ENCODE measurements at places on chromosomes 7 and 10.

DNA sequence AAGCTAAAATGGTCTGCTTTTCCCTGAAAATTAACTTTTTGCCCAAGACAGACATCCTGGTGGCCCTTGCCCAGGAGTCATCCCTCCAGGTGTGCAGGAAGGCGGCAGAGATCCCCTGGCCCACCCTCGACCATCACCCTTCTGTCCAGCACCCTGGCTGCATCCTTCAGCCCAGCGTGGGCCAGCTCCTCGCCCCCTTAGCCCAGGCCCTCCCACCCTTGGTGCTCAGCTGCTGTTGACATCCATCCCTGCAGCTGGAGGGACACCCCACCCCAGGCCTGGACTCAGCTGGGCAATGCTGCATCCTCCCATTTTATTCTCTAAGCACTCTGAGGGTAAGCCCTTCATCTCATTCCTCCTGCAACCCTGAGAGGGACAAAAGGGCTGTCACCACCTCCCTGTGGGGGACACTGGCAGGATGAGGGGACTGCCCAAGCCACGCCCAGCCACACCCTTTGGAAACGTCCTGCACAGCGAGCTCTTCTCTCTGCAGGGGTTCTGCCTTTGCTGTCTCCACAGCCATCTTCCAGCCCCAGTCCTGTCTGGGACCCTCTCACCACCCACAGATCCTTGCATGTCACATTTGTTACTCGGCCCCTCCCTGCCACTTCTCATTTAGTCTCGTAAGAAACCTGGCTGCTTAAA lies 30.7 kb downstream of the EN2 start:
- DNase-seq, result no peak

GRCh38 chr10:4867109-4867519 lies 41.1 kb downstream of the AKR1E2 start:
- DNase-seq, result no peak

- DNase-seq, result no peak
Observed at GRCh38 chr10:129136074-129136473, 331.0 kb upstream of the MGMT start.

DNA sequence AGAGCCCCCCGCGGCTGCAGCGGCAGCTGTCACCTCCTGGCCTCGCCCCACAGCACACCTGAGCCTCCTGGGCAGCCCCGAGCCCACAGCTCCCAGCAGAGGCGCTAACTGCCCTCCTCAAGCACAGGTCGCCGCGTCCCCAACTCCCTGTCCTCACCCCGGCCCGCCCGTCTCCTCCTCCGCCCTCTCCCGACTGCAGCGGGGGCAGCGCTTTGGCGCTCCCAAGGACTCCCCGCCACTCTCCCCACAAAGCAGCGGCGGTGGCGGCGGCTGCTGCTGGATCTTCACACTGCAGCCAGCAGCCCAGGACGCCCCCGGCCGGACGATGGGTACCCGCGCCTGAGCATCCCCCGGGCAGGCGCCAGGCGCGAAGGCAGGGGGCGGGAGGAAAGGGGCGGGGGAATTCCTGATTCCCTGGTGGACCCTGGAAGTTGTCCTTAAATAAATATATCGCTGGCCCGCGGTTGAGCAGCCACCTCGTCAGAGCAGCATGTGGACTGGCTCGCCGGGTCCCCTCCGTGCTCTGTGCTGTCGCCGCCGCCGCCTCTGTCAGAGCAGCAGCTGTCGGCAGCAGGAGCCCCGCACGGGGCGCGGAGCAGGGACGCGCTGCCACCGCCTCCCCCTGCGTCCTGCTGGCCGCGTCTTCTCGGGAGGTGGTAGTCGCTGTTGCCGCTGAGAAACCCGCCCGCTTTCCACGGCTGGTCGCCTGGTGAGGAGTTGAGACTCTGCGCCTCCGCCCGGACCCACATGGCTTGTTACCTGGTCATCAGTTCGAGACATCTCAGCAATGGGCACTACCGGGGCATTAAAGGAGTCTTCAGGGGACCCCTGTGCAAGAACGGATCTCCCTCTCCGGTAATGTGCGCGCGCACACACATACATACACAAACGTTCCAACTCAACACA lies at the start of gene ZNF804B:
Gene ZNF804B (plus strand): TSS at position 471 of the 906 bp plus-strand sequence. CDS start 277 bp downstream, at position 748.
- DNase-seq, result no peak

- no peak for DNase-seq
Observed at GRCh38 chr7:15682111-15682510, 4.4 kb downstream of the MEOX2 start.

DNA sequence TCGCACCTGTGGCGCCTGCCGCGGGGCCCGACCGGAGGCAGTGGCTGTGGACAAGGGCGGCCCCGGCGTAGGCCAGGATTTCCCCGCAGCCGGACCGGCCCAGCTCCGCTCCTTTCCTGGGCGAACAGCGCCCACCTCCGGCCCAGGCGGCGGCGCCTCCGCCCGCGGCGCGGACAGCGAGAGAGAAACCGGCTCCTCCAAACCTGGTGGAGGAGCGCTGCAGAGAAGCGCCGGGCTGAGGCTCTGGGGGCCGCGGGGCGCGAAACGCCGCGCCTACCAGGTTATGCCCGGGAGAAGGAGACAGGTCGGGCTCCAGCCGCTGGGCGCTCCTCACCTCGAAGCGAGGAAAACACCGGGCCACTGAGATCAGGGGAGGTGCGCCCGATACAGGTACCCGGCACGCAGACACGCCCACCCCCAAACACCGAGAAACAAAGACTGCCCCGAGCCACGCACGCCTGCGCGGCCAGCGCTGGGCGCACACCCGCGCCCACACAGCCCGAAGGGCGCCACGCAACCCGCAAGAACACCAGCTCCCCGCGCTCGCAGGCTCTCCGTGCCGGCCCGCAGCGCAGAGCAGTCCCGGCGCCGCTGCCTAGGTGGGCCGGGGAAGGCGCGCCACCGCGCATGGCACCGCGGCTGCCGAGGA lies 3.3 kb downstream of the GRID1 start:
- DNase-seq, result no peak

DNA sequence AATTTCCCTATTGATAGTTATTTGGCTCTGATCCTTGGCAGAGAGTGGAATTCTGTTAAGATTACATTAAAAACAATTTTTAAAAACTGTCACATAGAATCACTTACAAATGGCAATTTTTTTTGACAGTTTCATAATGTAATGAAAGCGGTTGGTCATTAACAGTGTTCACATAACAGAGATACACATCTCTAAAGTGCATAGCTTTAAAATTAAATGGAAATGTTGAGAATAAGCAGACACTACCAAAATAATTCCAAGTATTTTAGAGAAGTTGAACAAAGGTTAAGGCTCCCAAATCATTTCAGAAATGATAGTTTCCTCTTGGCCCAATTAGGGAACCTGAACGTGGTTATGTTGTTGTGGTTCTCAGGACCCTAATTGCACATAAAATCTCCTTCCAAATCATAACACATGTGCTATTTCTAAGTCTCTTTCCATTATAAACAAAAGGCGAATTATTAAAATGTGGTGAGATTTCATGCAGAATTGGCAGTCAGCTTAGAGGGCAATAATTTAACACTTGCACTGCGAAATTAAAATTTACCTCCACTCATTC lies 528.9 kb upstream of the FZD8 start:
- DNase-seq, result no peak

GRCh38 chr7:66256281-66256680 lies 51.1 kb downstream of the TPST1 start:
- no peak for DNase-seq

- no peak for DNase-seq
Observed at GRCh38 chr10:118259288-118259906, 82.7 kb downstream of the FAM204A start.

DNA sequence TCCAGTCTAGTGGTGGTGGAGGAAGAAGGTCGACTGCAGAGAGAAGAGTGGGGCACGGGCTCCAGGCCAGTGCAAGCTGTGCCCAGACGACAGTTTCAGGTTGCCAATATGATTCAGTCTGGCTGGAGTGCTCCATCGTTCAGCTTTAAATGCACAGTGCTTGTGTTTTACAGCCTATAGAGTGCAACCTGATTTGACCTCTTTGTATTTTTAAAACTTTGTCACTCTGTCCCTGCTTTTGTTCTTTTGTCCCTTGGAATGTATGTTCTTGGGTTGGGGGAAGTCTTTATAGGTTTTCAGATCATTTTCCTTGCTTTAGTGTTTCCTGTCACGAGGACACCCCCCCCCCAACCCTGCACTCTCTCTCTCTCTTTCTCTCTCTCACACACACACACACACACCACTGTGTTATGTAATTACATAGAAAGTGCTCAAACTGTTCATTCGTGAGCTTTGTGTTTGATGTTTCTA lies 198.0 kb downstream of the CAMK1D start:
- DNase-seq, result no peak

GRCh38 chr7:154306036-154306435 lies 253.8 kb downstream of the DPP6 start:
- DNase-seq, result no peak

DNA sequence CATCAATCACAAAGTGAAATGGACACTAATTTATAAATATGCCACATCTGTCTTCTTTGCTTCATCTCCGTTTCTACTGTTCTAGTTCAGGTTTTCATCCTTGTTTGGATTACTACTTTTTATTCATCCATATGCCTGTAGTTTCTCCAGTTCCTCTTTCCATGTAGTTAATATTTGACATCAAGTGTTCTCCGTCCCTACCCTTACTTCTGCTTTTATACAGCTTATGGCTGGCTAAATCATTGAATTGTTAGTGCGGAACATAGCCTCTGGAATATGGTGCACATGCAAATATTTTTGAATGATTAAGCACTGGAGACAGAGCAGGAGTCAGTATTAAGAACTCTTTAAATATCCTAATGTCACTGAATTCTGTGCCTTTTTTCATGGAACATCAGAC lies 230.0 kb upstream of the PPP1R3A start:
- DNase-seq, result no peak

DNA sequence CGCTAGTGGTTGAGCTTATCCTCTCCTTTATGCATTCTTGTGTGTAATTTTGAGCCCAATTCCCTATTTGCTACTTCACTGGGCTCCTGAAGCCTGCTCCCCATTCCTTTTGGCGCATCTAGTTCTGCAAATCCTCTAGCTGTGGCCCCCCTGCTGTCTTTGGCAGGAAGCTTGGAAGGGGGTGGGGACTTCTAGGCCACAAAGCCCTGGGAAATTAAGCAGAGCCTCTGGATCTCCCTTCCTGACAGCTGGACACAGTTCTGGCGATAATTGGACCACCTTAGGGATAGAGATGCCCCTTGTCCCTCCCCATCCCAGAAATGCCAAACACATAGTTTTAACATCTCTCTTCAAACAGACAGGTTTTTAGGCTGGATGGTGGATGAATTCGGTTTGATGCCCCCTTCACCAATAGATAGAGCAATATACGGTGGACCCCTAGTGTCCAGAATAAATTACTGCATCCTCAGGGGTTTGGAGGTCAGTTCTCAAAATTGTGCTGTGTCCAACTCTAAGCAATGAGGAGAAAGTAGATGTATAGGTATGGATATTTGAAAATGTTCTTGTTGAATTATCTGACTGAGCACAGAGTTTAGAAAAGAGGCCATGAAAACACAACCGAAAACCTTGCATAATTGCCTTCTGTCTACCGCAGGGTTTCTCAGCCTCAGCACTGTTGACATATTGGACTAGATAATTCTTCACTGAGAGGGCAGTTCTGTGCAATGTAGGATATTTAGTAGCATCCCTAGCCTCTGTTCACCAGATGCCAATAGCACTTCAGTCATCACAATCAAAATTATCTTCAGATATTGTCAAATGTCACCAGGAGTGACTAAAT lies 75.5 kb downstream of the PAPSS2 start:
- no peak for DNase-seq

GRCh38 chr7:136923111-136923667 lies 54.7 kb downstream of the CHRM2 start:
- no peak for DNase-seq

GRCh38 chr10:58299580-58299979 lies 30.6 kb downstream of the CISD1 start:
- peak; percentile 47 for DNase-seq

DNA sequence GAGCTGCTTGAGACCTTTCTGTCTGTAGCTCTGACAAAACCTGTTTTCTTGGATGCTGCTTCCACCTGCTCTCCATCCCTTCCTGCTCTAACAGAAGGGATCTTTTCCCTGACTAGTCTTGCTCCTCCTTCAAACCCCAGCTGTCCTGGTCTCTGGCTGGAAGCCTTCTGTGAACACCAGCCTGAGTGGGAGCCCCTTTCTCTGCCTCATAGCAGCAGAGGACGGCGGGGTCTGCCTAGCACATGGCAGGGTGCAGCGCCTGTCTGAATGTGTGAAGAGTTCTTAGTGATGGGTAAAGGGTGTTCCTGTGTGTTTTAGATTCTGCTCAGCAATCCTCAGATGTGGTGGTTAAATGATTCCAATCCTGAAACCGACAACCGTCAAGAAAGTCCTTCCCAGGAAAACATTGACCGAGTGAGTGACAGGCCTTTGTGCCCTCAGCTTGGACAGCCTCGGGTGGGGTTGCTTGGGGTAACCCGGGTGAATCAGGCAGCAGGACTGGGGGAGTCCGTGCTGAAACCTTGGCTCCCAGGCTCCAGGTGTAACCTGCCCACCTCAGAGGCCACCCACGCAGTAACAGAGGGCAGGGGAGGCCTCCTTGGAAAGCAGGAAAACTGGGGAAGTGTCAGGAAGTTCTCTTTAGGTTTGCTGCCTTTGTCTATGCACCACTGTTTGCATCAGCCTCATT lies 34.1 kb downstream of the NUB1 start:
- no peak for DNase-seq

DNA sequence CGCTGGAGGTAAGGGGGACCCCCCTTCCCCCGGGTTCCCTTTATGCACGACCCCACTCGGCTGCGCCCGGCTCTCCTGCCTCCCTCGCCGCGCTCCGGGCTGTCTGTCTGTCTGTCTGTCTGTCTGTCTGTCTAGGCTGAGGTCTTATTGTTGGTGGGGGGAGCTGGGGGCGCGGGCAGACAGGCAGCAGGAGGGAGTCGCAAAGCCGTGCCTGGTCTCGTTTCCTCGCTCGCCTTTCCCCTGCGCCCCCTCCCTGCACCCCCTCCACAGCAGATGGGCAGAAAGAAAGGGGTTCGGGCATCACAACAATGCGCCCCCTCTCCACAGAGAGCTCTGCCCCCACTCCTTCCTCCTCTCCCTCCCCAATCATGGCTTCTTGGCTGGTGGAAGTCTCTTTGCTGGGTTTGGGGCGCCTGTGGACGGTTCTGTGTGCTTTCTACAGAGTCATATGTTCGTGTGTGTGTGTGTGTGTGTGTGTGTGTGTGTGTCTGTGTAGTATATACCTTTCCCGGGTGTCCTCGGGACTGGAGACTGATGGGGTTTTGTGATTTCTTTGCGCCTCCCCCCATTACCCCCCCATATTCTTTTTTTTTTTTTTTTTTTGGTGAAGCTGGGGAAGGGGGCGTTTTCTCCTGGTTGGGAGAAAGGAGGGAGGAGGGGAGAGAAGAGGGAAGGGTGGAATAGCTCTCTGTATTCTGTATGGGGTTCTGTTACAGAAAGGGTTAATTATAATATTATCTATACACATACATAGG lies 1.9 kb downstream of the AUTS2 start:
- DNase-seq, result no peak

DNA sequence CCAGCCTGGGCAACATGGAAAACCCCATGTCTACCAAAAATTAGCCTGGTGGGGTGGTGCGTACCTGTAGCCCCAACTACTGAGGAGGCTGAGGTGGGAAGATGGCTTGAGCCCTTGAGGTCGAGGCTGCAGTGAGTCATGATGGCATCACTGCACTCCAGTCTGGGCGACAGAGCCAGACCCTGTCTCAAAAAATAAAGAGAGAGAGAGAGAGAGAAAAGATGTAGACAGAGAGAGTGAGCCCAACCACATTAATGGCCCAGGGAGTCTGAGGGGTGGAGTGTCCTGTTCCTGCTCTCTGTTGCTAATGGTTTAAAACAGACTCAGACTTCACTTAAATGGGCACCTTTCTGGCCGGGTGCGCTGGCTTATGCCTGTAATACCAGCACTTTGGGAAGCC lies 455.7 kb upstream of the GALNT17 start:
- no peak for DNase-seq

- no peak for DNase-seq
Observed at GRCh38 chr10:123890756-123891143, 857 bp downstream of the CPXM2 start.

GRCh38 chr7:13952921-13953320 lies 36.5 kb downstream of the ETV1 start:
- DNase-seq, result no peak

All from stimulated activated CD4-positive, alpha-beta T cell treated with anti-CD3 and anti-CD28 coated beads, TNF-alpha, amount 100 ng/mL, for 4 hours (primary cell).